CD8-positive, alpha-beta T cell (primary cell): ENCODE measurements at places on chromosomes 11 and 22. TPM values are rescaled to one million over a fixed set of nuclear protein-coding genes. Genes with fewer than 3 reads are reported as not detected.

MYEOV gene
- total RNA-seq = 0.57 TPM

XKR3 gene
- not detected for total RNA-seq

TSSK2 gene
- 0.27 TPM for total RNA-seq

ZNF214 gene
- not detected for total RNA-seq

SLC37A4 gene
- total RNA-seq = 4.0 TPM

NCF4 gene
- 1.1 TPM for total RNA-seq

PANX3 gene
- not detected for total RNA-seq

IL18 gene
- not detected for total RNA-seq

RCN1 gene
- 10.8 TPM for total RNA-seq

OLFML1 gene
- total RNA-seq = not detected

PKDREJ gene
- total RNA-seq = not detected

LRFN4 gene
- 1.7 TPM for total RNA-seq

CALCA gene
- not detected for total RNA-seq

OR5AR1 gene
- total RNA-seq = not detected

YPEL1 gene
- 3.2 TPM for total RNA-seq
